GM19239 (cell line): ENCODE measurements at places on chromosomes 6 and 20.

DNA sequence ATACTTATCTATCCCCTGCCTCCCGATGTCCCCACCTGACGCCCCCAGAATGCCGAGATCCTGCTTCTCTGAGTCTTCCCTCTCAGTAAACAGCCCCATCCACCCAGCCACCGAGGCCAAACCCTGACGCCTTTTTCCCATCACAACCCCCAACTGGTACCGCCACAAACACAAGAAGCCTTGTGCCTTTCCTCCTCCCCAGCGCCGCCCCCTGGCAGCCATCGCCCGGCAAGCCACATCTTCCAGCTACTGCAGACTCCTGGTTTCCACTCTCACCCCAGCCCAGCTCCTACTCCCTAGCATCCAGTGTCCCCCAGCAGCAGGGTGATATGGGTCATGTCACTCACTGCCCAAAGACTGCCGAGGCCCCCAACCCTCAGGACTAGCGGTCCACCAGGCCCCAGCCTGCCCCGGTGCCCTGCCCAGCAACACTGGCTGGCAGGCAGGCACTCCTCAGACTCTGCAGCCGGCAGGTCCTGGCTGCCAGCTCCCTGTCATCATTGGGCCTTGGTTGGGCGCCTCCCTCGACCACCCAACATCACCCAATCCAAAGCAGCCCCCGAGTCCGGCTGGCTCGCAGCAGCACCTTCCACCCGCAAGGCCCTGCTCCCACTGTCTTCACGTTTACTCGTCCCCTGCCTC, 11.2 kb downstream of the TCFL5 start:
- no peak for DNase-seq

DNA sequence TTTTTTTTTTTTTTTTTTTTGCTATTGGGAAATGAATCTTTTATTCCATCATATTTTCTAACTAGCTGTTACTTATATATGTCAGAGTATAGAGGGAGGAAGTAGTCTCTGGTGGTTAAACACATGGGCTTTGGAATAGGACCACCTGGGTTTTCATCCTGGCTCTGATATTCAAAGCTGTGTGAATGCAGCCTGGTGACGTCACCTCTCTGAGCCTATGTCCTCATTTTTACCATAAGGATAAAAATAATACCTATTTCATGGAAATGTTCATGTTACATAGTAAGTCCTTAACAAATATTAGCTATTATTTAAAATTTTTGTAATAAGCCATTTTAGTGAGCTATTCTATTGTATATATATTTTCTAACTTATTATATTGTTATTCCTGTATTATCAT, 58.8 kb upstream of the TOX2 start:
- DNase-seq = no peak

DNA sequence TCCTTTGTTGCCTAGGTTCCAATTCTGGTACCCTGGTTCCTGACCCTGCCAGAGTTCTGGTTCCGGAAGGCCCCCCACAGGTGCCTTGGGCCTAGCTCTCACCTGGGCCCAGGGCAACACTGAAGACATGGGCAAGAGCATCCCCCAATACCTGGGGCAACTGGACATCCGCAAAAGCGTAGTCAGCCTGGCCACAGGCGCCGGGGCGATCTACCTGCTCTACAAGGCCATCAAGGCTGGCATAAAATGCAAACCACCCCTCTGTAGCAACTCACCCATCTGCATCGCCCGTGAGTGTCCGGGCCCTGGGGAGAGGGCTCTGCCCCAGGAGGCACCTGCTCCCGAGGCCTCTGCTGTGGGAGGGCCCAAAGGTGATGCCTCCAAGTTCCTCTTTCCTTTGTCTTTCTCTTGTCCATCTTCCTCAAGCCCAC, at the start of gene ARMC12:
TSS of gene ARMC12 (plus strand) at position 51 of the 431 bp plus-strand sequence. CDS start at position 128, 77 bp downstream.
- no peak for DNase-seq

DNA sequence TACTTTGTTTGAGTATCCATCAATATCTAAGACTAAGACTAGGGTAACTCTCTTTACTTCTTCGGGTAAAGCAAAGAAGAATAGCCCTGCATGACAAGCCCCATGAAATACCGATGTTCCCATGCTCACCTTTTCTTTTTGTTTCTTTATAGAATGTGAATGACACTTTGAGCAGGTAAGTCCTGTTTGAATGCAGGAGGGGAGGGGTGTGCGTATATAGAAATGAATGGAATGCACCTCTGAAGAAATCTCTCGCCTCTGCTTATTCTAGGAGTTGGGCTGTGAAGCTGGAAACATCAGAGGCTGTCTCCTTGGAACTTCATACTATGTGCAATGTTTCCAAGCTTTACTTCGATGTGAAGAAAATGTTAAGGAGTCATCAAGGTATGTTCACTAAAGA, 10.3 kb downstream of the TRIM38 start:
- no peak for DNase-seq

DNA sequence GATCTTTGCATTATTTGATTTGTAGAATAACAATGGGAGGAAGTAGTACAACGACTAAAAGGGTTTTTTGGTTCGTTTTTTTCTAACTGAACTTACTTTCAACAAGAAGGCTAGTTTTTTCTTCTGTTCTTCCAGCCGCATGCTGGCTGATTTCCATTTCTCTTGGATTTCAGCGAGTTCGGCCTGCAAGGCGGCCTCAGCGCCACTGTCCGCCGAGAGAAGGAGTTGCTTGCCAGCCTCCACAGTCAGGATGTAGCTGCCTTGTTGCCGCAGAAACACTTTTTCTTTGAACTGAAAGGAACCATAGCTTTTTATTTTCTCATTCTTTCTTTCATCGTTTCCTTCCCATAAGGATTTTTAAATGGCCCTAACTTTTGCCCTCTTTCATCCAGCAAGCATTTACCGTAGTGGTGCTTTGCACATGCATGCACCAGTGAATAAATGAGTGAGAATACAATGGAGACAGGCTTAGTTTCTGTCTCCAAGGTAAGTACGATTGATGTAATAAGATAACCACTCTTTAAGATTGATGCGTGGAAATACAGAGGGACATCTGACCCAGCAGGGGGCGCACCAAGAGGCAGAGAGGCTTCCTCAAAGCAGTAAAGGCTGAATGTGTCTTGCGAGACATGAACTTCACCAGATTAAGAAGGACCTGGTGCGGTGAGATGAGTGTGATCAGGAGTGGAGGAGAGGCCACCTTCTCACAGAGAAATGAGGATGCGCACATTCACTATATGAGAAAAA, 398.8 kb downstream of the ESR1 start:
- no peak for DNase-seq

DNA sequence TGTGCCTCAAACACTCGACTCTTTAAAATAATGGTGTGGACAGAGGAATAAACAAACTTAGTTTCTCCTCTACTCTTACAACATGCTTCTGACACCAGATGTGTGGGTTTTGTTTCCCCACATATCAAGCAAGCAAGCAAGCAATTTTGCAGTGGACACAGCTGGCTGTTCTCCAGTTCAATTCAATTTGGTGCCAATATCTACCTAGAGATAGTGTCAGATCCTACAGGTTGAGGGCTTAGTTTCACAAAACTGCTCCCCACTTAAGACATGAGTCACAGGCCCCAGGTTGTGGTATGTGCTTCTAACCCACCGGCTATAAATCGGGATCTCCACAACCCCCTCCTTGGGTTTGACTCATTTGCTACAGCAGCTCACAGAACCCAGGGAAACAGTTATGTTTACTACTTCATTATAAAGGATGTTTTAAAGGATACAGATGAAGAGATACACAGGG, 131.4 kb upstream of the TRAF3IP2 start:
- no peak for DNase-seq

GRCh38 chr6:40532349-40533000, 54.7 kb downstream of the LRFN2 start:
- DNase-seq = no peak

- no peak for DNase-seq
These were observed 423 bp downstream of the KLHDC3 start for GRCh38 chr6:43014434-43014909.

- DNase-seq = no peak
These were observed 64.9 kb downstream of the ME1 start for GRCh38 chr6:83365931-83366330.

DNA sequence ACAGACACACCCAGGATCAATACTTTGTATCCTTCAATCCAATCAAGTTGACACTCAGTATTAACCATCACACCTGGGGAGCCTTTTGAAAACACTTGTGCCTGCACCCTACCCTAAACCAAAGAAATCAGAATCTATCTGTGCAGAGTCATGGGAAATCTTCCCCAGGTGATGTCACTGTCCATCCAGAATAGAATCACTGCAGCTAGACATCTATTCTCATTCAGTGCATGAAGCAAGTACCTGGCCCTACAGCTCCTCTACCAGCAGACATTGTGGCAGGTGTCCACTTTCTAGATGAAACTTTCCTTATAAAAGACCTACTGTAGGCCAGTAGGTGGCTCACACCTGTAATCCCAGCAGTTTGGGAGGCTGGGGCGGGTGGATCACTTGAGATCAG, 262.4 kb upstream of the MARCKS start:
- DNase-seq = no peak

DNA sequence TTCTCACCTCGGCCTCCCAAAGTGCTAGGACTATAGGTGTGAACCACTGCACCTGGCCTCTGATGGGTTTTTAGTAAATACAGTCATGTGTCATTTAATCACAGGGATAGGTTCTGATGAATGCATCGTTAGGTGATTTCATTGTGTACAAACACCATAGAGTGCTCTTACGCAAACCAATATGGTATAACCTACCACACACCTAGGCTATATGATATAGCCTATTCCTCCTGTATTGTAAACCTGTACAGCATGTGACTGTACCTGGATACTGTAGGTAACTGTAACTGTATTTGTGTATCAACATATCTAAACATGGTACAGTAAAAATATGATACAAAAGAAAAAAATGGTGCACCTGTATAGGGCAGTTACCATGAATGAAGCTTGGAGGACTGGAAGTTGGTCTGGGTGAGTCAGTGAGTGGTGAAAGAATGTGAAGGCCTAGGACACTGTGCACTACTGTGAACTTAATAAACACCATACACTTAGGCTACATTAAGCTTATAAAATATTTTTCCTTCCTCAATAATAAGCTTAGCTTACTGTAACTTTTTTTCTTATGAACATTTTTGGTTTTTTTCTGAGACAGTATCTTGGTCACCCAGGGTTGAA, 10.0 kb downstream of the BICRAL start:
- DNase-seq = no peak

- no peak for DNase-seq
These were observed 138.9 kb downstream of the ADGRG6 start for GRCh38 chr6:142440600-142441293.

- DNase-seq = no peak
These were observed 43.8 kb downstream of the PLN start for GRCh38 chr6:118591897-118592296.

DNA sequence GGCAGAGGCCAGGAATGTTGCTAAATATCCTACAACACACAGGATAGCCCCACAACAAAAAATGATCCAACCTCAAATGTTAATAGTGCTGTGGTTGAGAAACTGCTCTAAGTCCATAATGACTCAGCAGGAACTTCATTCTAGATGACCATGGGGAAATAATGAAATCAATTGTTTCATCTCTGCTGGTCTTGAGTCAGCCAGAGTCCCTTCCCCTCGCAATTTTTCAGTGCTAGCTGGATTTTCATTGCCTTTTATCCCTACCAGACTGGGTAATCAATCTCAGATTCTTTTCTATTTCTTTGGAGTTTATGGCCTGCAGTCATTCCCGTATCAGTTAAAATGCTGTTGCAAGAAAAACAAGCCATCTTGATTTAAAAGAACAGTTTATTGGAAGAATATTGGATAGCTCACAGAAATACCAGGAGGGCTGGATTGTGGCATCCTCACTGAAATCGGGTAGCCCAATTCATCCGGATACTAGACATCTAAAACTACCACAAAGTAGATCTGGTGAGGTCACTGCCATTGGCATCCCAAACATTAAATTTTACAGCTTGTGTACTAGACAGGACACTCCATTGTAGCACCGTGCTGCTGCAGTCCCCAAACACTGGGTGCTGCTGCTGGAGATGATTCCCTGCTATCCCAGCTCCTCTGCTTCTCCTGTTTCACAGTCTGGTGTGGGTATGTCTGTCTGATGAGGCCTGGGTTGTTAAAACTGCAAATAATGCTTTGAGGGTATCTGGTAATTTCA, 30.3 kb upstream of the POPDC3 start:
- DNase-seq = no peak

DNA sequence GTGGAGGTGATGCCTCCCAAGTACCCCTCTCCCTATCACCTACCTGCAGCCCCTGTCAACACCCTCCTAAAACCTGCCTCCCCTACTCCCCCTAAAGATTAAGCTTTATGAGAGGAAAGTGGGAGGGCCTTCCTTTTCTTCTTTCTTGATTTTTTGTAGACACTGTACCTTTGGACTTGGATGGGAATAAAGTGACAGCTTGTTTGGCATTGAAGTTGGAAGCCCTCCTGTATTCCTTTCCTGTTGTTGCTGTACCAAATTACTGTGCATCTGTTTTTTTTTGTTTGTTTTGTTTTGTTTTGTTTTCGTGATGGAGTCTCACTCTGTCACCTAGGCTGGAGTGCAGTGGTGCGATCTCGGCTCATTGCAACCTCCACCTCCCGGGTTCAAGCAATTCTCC, 99.3 kb upstream of the NFATC2 start:
- no peak for DNase-seq

DNA sequence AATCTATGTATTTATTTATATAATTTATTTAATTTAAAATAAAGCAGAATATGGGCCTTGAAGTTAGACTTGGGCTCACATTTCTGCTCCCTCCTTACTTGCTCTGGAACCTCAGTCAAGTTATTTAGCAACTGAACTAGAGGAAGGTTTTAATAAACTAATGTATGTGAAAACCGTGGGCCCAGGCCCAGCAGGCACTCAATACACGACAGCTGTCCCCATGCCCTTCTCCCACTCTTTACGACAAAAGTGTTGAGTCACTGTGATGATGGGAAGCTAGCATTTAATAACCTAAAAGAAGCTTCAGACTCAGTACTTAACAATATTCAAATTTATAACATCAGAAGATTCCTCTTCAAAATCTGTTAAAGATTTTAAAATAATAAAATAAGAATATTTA, 46.7 kb downstream of the SERAC1 start:
- no peak for DNase-seq

DNA sequence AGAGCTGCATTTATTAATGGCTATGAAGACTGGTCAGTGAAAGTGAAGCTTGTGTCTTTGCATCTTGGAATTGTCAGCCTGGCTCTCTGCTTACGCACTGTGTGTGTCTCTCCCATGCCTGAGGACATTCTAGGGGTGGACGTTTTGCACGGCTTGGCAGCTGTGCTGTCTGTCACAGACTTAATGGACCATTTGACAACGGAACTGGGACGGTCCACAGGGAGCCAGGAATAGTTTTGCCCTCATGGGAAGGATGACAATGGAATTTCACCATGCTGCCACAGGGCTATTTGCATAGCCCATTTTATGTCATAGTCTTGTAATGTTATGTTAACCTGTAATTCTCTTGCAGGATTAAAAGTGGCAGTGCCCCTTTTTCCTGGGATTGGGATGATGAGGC, 44.7 kb downstream of the OR2B6 start:
- DNase-seq = no peak

- no peak for DNase-seq
These were observed 39.4 kb upstream of the MOCS1 start for GRCh38 chr6:39973661-39974060.
